MCF 10A (cell line): ENCODE measurements at places on chromosomes 16 and 17. TPM values are rescaled to one million over a fixed set of nuclear protein-coding genes. Genes with fewer than 3 reads are reported as not detected.

FOXO3B gene
- total RNA-seq = 3.3 and 3.7 TPM in 2 replicates

FASN gene
- total RNA-seq = 114 and 120 TPM in 2 replicates

SPNS3 gene
- not detected in 2 replicates for total RNA-seq

RCVRN gene
- total RNA-seq = not detected in 2 replicates

RUNDC3A gene
- 0.28 and 1.0 TPM in 2 replicates for total RNA-seq

TEKT5 gene
- not detected in 2 replicates for total RNA-seq

RNF157 gene
- total RNA-seq = 0.17 and 0.44 TPM in 2 replicates

CHD9 gene
- 62.8 and 62.9 TPM in 2 replicates for total RNA-seq

PRSS27 gene
- 5.8 and 6.3 TPM in 2 replicates for total RNA-seq

MEFV gene
- total RNA-seq = 0.49 and 0.72 TPM in 2 replicates

CEMP1 gene
- not detected in 2 replicates for total RNA-seq

C16orf89 gene
- not detected in 2 replicates for total RNA-seq

ASB16 gene
- total RNA-seq = not detected in 2 replicates

MYL4 gene
- not detected in 2 replicates for total RNA-seq

CCL16 gene
- total RNA-seq = not detected in 2 replicates

SCO1 gene
- total RNA-seq = 55.8 and 58.8 TPM in 2 replicates

CDK3 gene
- 5.3 and 5.7 TPM in 2 replicates for total RNA-seq

YPEL2 gene
- 1.9 and 2.1 TPM in 2 replicates for total RNA-seq

TP53TG3 gene
- total RNA-seq = not detected in 2 replicates

RNF112 gene
- total RNA-seq = 0.25 TPM in 1 of 2 replicates, not detected in the other

CCL4L2 gene
- total RNA-seq = not detected in 2 replicates

KLHL10 gene
- total RNA-seq = not detected in 2 replicates

SMPD3 gene
- 0.25 TPM in 1 of 2 replicates, not detected in the other for total RNA-seq

MYLK3 gene
- 0.05 TPM in 1 of 2 replicates, not detected in the other for total RNA-seq

CWC25 gene
- 21.9 and 23.4 TPM in 2 replicates for total RNA-seq

SLC47A2 gene
- 0.32 and 0.54 TPM in 2 replicates for total RNA-seq

SYNRG gene
- total RNA-seq = 18.0 and 26.8 TPM in 2 replicates
